ENCODE measurements at places on chromosomes 12 and 14. TPM values are rescaled to one million over a fixed set of nuclear protein-coding genes. Genes with fewer than 3 reads are reported as not detected.

DNA sequence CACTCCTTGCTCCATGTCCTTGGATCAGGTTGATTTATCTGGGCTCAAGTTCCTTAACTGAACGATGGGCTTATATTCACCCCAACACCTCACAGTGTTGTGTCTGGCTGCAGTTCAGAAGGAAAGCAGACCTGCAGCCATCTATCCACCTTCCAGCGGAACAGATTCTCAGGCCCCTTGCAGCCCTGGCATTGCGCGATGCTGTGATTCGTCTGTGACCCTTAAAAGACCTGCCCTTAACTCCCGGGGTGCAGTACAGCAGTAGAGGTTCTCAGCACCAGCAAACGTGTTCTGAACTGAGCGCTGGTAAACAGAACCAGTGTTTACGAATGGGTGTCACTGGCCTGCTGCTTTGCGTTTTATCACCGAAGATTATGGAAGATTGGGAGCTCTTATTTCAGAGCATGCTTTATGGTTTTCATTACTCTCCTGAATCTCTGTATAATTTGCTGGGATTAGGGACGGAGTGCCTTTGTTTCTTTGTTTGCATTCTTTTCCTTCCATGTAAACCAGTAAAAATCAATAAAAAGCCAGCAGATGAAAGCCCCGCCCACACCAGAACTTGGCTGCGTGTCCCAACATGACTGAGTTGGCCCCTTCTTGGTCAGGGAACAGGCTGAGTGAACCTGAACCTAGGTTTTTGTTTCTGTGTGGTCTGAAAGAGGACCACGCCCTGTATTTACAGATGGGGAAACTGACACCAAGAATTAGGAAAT lies 286.7 kb upstream of the CRY1 start:
- H3K27me3 ChIP-seq, result no peaks in the 10 kb centered on the region
- DNase-seq, result no peak
- H3K36me3 ChIP-seq, result no peaks in the 10 kb centered on the region
- H3K4me3 ChIP-seq, result no peak overlapping the region

FLRT2 gene
- polyA plus RNA-seq, result 2.4 TPM

DNA sequence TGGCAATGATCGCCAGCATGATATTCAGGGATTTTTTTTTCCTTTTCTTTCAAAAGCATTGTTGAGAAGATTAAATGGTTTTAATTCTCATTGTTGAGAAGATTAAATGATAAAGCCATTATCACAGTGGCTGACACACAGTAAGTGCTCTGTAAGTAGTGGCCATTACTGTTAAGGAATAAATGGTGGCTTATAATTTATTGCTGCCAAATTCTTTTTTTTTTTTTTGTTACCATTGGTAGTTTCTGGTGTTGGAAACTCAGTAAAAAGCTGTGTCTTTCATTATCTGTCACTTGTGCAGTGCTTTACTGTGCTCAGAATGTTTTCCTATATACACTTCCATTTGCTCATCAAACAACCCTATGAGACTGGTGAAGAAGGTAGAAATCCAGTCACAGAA lies 15.3 kb downstream of the YAF2 start:
- no peaks in the 10 kb centered on the region for H3K27me3 ChIP-seq
- no peak overlapping the region for H3K27ac ChIP-seq
- H3K36me3 ChIP-seq, result no peaks in the 10 kb centered on the region
- DNase-seq, result no peak
- no peak overlapping the region for H3K4me3 ChIP-seq

DNA sequence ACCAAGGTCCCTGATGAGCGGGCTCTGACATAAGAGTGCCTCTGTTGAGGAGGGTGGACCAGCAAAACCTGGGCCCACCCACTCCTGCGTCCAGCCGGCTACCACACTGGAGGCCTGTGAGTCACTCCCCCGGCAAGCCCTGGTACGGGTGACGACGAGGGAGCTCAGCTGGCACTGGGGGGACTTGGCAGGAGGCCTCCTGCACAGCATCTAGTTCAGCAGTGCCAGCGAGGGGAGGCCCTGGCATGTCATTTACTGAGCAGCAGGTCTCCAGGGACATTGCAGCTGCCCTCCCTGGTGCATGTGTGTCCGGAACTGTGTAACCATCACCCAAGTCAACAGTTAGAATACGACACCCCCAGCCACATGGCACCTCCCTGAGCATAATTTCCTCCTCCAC lies 24.4 kb downstream of the CD9 start:
- no peaks in the 10 kb centered on the region for H3K36me3 ChIP-seq
- peak overlapping the region; percentile 84 for H3K27ac ChIP-seq
- DNase-seq, result peak; percentile 76
- H3K4me1 ChIP-seq, result peaks cover 70% of the 10 kb centered on the region

GRCh38 chr12:27564612-27565213 lies 40.7 kb downstream of the PPFIBP1 start:
- no peaks in the 10 kb centered on the region for H3K27me3 ChIP-seq
- no peak overlapping the region for H3K4me3 ChIP-seq
- H3K36me3 ChIP-seq, result no peaks in the 10 kb centered on the region
- peaks cover 19% of the 10 kb centered on the region for H3K4me1 ChIP-seq

DNA sequence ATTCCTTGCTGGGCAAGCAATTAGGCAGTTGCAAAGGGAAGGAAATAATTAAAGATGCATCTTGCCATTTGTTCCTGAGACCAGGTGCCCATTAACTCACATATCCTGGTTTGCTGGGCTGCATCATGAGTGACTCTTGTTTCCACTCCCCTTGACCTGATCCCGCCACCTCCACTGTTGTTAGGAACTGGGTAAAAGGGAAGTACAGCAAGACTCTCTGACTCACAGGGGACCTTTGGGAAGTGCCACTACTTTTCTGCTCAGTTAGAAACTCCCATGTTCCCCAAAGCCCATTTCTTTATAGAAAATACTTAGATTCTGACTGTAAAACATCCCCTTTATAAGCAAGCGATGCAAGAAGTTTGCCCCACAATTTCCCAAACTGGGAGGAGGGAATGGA lies 186.0 kb upstream of the BCL2L14 start:
- peaks cover 16% of the 10 kb centered on the region for H3K36me3 ChIP-seq
- H3K27ac ChIP-seq, result peak overlapping the region; percentile 31
- no peak for DNase-seq
- no peaks in the 10 kb centered on the region for H3K27me3 ChIP-seq
- H3K4me3 ChIP-seq, result no peak overlapping the region
- H3K4me1 ChIP-seq, result peaks cover 13% of the 10 kb centered on the region

INSM2 gene
- not detected for polyA plus RNA-seq

DNA sequence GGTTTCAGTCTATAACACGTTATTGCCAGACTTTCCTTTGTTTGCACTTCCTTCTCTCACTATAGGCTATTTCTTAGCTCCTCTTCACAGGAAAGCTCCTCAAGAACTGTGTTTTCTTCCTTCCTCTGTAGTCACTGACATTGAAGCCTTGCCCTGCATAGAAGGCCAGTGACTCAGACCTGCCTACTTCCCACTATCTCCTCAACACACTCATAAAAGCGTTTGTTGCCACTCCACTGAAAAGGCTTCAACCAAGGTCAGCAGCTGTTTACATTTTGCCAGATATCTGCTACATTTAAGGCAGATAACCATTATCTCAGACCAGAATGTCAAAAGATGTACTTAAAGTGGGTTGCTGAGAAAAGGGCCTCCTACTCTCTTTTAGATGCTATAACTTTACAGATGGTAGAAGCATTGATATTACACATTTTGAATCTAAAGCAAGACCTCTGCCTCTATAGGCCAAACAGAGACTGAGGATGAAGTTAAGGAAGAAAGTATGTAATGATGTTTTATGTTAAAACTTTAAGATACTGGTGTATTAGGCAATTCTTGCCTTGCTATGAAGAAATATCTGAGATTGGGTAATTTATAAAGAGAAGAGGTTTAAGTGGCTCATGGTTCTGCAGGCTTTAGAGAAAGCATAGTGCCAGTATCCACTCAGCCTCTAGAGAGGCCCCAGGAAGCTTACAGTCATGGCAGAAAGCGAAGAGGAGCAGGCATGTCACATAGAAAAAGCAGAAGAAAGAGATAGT lies 233.3 kb upstream of the FLRT2 start:
- DNase-seq, result no peak
- no peaks in the 10 kb centered on the region for H3K4me1 ChIP-seq
- H3K27me3 ChIP-seq, result no peaks in the 10 kb centered on the region
- no peak overlapping the region for H3K4me3 ChIP-seq
- H3K27ac ChIP-seq, result no peak overlapping the region

ARL1 gene
- polyA plus RNA-seq, result 41.2 TPM

DNA sequence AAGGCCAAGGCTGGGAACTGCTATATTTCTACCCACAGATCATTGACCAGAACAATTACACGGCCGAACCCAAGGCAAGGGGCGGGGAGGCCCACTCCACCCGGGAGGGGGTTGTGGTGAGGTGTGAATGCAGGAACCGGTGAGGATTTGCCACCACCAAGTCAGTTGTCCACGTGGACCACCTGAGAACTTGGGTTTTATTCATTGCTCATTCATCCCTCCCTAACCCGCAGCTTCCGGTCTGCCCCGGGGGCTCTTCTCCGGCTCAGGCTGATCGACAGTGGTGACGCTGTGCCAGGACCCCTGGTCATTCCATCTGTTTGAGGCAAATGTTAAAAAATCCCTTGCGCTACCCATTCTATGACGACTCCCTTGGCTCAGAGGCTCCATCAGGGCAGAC lies 127.7 kb upstream of the RTL1 start:
- H3K4me3 ChIP-seq, result no peak overlapping the region
- no peak for DNase-seq
- no peaks in the 10 kb centered on the region for H3K36me3 ChIP-seq
- H3K27me3 ChIP-seq, result peaks cover 2% of the 10 kb centered on the region
- H3K27ac ChIP-seq, result no peak overlapping the region
- H3K4me1 ChIP-seq, result no peaks in the 10 kb centered on the region

TAS2R14 gene
- polyA plus RNA-seq, result 0.18 TPM

DNA sequence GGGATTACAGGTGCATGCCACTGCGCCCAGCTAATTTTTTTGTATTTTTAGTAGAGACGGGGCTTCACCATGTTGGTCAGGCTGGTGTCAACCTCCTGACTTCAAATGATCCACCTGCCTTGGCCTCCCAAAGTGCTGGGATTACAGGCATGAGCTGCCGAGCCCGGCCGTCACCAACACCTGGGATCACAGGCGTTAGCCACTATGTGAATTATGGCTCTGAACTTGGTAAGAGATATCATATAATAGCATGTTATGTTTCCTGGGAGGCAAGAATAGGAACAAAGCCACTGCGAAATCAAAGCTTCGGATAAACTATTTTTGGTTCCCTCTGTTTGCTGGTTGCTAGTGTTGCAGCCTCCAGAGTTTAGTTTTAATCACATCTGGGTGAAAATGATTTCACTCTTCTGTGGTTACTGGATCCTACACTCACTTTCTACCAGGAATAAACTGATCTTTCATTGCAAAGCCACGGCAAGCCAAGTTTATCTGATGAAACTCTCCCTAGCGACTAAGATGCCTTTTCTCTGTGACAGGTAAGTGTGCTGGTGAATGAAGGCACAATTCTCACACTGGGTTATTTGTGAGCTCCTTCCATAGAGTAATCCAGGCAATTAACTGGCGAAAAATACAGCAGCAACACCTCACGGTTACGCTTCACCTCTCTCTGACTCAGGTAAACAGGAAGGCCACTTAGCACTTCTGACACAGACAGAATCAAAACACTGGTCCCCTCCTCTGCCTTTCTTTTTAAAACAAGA lies 16.7 kb downstream of the SNRNP35 start:
- H3K36me3 ChIP-seq, result peaks cover 39% of the 10 kb centered on the region
- H3K4me3 ChIP-seq, result no peak overlapping the region
- no peaks in the 10 kb centered on the region for H3K27me3 ChIP-seq
- no peak for DNase-seq
- peaks cover 45% of the 10 kb centered on the region for H3K4me1 ChIP-seq

DNA sequence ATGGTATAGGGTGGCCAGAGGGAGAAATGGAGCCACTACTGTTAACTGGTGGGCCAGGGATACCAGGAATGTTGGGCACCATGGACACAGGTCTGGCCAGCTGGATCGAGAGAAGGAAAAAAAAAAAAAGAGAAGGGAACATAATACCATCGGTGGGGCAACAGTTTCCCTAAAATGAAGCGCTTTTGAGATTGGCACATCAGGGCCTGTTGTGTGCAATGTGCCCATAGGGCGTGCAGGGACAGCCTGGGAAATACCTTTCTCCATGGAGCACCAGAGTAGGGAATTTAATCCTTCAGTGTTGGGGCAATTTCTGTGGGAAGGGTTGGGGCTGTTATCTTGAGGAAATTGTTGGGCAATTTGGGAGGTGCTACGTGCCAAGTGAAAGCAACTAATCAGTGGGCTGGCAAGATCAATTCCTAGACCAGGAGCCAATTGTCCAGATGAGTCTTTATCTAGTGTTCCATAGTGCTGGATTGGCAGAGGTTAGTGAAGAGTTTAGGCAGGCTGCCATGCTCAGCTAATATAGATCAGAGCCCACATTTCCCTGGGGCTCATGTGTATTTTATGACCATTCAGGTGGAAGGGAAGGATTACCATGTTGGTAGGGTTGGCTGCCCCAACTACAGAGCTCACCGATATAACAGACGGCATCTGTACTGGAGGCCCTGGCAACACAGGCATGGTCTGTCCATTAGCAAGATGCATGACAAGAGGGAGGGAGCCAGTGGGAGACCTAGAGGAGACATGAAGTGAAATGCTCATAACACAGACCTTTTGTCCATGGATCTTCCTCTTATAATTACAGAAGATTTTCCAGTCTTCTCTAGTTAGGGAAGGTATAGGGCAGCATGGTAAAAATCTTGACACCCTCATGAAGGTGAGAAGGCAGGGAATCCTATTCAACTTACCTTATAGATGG lies 25.5 kb upstream of the NPFF start:
- no peaks in the 10 kb centered on the region for H3K27me3 ChIP-seq
- peaks cover 22% of the 10 kb centered on the region for H3K36me3 ChIP-seq
- H3K4me3 ChIP-seq, result no peak overlapping the region
- H3K27ac ChIP-seq, result no peak overlapping the region

GRCh38 chr12:97552410-97553121 lies 90.0 kb downstream of the RMST start:
- no peak for DNase-seq
- H3K36me3 ChIP-seq, result no peaks in the 10 kb centered on the region
- H3K4me3 ChIP-seq, result no peak overlapping the region
- H3K27me3 ChIP-seq, result no peaks in the 10 kb centered on the region
- H3K27ac ChIP-seq, result no peak overlapping the region

- H3K27me3 ChIP-seq, result no peaks in the 10 kb centered on the region
- no peak for DNase-seq
- no peak overlapping the region for H3K27ac ChIP-seq
- no peaks in the 10 kb centered on the region for H3K36me3 ChIP-seq
Measured at GRCh38 chr14:42994051-42994736, 1387.5 kb downstream of the LRFN5 start.

AQP5 gene
- polyA plus RNA-seq, result not detected

- peak overlapping the region; percentile 79 for H3K27ac ChIP-seq
- DNase-seq, result peak; percentile 63
- no peaks in the 10 kb centered on the region for H3K36me3 ChIP-seq
- H3K27me3 ChIP-seq, result peaks cover 1% of the 10 kb centered on the region
Measured at GRCh38 chr14:68619790-68620574, 172.9 kb downstream of the ZFP36L1 start.

DNA sequence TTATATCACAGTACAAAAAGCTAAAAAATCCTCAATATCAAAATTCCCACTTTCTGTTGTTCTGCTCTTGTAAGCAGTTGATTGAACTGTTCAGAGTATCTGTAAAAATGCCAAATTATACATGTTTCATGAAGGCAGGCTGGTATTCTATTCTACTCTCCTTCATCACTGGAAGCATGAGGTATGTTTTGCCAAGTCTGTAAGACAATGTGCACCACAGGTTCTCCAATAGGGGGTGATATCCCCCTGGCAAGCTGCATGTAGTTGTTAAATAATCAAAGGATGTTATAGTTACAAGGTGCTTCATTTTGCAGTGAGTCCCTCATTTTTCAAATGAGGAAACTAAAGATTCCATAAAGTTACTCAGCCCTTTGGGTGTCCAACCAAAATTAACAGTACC lies 15.1 kb upstream of the NEK9 start:
- H3K4me1 ChIP-seq, result peaks cover 43% of the 10 kb centered on the region
- H3K27ac ChIP-seq, result peak overlapping the region; percentile 20
- no peak overlapping the region for H3K4me3 ChIP-seq
- no peak for DNase-seq
- peaks cover 13% of the 10 kb centered on the region for H3K36me3 ChIP-seq

Measured in psoas muscle (tissue), 8 donors.